ENCODE measurements at places on chromosomes 12 and 14.

DNA sequence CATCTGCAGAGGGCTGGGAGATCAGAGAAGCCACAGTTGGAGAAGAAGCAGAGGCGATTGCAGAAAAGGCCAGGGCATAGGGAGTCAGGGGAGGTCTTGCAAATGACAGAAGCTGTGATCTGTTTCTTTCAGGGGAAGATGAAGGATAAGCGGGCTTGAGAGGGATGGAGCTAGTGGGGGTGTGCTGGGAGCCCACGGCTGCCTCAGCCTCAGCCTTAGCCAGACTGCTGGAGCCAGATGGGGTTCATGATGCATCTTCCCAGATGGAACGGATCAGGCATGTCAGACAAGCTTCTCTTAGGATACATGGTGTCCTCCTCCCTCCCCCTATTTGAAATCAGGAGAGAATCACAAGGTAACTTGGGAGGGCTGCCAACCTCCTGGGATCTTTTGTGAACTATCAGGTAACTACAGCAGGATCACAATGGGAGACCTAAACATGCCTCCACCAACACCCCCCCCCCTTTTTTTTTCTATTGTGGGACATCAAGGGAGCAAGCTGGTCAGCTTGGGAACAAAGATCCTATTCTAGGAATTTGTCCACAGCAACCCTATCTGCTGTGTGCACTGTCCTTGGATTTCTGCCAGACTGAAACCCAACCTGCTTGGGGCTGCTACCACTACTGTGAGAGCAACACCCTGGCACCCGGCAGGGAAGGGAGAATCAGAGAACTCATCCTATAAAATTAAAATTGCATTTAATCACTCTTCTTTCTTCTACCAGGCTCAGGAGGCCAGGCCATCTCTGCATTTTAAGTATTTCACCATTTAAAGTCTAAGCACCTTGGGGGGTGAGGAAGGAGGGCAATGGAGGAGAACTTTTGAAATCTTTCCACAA lies 10.7 kb upstream of the ATP2A2 start:
- no peak for DNase-seq

DNA sequence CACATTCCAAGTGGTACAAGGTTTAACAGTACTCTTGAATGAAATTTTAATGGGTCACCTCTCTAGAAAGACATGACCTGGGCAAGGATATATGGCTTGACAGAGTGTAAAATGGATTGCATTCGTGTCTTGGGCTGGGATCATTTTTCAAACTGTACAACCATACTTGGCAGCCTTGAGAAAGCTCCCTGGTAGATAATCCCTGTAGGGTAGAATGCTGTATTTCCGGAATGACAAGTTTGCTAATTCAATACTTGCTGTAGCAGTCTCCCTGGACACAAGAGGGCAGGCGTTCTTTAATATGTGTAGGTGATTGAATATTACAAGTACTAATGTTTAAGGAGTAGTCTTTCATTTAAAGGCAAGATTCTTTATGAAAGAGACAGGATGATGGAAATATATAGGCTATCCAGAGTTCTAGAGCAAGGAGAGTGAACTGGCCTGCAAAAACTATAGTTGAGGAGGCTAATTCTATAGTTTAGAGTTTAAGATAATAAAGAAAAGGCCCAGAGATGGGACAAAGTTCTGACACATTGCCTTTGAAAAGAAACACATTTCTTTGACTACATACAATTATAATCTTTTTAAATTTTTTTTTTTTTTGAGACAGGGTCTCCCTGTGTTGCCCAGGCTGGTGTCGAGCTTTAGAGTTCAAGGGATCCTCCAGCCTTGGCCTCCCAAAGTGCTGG lies 53.4 kb downstream of the PLBD1 start:
- DNase-seq, result peak; percentile 17

- DNase-seq, result no peak
Observed at GRCh38 chr14:50954811-50955372, 10.6 kb upstream of the PYGL start.

DNA sequence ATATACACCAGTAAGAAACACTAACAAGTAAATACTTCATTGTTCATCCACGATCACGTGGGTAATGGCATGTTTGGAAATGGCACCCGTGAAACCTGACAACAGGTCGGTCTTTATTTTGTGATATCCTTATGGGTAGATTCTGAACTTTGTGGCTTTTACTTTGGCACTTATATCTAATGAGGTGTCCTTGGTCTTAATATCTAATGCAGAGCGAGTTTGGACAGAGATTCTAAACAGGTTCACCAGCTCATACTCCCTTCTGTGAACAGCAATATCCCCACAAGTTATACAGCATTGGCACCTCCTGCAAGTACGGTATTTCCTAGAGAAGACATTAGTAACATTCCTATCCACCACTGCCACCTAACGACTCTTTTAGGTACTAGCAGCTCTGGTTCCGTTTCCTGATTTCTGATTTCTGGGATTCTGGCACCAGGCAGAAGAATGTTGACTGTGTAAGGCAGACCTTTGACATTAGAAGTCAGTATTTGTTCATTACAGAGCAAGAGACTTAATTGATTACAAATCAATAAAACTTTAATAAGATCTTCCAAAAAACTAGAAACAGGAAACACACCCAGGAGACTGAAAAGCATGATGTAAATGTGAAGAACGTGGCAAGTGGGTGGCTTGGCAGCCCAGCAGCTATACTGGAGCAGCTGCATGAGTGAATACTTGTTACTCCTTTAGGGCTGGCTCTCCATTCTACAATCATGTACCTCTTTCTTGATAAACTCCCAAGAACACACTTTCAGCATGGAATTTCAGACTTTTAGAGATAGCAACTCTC lies 2.5 kb downstream of the ANG start:
- DNase-seq, result no peak
